ENCODE measurements at places on chromosomes 6 and 20.

- no peak for DNase-seq
Observed at GRCh38 chr20:43963872-43964791, 49.5 kb downstream of the TOX2 start.

DNA sequence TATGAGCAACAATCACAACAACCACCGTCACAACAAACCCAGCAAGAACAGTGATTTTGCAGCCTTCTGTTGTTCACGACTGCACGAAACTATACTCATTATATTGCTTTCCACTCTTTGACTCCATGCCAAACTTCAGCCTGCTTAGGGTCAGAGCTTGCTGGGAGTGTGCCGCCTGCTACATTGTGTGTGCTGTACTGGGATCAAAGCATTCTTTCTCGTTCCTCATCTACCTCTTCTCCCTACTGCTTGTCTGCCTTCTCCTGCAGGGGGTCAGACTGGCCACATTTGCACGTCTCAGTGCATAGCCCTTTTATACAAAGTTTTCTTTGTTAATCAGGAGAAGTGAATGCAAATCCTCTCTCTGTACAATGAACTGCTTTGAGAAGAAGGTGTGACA, 401.6 kb upstream of the CITED2 start:
- no peak for DNase-seq

DNA sequence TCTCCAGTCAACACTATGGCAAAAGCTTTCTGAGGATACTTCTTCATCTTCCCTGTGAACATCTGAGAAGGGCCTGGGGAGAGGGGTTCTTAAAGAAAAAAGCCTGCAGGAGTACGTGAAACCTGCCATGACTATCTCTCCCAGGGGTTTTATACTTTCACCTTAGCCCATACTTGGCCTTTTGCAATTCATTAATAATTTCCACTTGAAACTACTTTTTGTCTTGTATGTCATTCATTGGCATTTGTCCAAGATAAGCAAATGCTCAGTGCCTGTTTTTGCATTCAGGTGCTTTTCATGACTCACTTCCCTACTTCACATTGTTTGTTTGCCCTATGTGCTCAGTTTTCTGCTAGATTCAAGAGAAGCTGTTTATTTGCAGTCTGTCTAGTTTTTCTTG, 580.3 kb upstream of the GJE1 start:
- peak; percentile 95 for DNase-seq

GRCh38 chr20:4866429-4866828, 134.9 kb downstream of the SLC23A2 start:
- DNase-seq = no peak

DNA sequence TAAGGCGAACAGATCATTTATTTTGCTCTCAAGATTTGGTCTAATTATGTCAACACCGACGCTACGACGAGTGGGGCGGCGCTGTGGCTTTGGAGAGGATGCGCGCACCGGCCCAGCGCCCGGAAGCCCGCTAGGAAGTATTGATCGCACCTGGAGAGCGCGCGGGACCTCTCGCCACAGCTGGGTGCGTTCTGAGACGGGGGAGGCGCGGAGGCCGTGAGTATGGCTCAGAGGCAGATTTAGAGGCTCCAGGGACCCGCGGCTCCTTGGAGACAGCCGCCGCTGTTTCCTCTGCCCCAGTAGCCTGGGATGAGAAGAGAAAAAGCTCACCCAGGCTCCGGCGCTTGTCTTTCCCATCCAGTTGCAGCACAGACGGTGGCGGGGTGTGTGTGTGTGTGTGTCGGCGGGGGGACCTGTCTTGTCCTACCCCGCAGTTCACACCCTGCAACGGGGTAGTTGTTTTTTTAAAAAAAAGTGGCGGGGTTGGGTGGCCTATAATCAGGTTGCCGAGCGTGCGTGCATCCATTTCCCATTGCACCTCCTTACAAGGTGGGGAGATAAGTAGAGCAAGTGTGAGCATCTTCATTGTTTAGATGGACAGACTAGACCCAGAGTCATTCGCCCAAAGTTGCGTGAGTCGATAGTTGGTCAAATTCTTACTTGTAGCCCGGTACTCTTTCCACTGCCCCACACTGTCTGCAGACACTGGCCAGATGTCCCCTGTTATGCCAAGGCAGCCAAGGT, 11.2 kb downstream of the TFAP2D start:
- DNase-seq = peak; percentile 15

GRCh38 chr6:89066940-89067646, 13.5 kb upstream of the PNRC1 start:
- no peak for DNase-seq

DNA sequence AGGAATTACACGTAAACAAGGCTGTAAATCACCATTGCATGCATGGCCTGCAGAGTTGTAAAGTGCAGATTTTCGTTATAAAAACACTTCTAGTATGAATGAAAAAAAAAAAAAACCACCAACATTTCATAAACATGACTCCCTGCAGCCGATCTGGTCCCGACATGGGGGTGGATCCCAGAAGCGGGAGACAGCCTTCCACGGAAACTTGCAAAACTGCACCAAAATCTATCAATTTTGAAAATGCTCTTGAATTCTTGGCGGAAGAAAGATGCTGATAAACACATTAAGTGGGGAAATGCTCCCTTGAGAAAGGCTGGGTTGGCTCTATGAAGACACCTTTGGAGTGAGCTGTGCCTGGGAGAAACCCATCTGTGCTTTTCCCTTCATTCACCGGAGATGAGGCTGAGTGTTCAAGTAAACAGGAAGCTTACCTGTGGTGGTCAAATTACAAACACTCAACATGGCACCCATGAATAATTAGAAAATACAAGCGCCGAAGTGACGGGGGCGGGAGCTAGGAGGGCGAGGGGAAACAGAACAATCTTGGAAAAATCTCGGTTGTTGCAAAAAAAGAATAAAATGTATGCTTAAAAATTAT, 845 bp upstream of the ANKRD60 start:
- no peak for DNase-seq

DNA sequence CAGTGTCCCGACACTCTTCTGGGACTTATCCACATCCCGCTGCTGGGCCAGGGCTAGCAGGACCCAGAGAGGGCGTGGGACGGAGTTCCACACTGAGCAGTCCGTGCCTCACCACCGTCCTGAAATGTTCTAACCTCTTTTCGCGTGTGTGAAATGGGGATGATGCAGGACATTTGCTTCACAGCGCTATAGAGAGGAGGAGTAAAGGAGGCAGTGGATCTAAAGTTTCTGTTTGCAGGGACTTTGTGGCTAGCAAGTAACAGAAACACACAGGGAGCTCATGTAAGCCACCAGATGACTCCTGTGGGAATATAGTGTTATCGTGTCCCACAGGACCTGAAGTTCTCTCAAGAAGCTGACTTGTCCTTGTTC, 634 bp downstream of the ITPA start:
- DNase-seq = no peak

GRCh38 chr20:20138301-20139064, 86.2 kb downstream of the CFAP61 start:
- DNase-seq = no peak

DNA sequence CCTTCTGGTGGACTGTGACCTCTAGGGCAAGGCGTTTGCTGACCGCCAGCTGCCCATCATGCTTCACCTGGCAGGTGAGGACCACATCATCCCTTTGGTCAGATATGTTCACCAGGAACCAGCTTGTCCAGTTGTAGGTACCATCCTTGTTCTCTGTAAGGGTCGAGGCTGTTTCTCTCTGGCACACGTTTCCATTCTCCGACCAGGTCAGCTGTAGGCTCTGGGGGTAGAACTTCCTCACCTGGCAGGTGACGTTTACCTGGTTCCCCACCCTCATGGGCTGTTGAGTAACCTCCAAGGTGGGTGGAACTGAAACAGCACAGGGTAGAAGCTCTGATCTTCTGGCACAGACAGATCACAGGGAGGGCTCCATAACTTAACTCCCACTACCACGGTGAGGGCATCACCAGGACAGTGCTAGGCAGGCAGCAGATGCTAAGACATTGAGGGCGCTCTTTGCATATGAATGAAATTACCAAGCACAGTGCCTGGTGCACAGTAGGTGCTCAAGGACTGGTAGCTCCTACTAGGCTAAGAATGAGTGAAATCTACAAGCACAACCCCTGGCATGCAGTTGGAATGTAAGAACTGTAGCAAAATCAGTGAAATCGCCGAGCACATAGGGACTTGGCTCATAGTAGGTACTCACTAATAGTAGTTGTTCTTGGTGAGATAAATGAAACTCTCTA, 15.6 kb upstream of the SIRPB1 start:
- DNase-seq = no peak

DNA sequence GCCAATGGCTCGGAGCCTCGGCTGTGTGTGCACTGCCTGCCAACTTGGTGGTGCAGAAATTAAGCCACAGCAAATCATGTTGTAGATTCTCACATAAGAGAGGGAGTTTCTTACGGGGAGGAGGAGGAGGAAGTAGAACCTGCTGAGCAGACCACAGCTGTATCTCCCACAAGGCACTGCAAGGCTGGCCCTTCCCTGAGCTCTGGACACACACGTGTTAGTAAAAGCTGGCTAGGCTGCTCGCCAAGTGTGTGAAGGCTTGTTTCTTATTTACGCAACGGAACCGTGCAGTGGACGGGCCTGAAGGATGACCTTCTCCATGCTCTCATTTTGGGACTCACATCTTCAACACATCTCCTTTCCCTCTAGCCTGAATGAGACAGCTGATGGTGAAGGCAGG, 15.7 kb upstream of the QKI start:
- DNase-seq = no peak

GRCh38 chr6:39934131-39934757, at the start of gene MOCS1:
Gene MOCS1, minus strand, starts transcription at chr6:39934462. Its CDS starts 45 bp downstream, at chr6:39934417.
- DNase-seq = no peak

DNA sequence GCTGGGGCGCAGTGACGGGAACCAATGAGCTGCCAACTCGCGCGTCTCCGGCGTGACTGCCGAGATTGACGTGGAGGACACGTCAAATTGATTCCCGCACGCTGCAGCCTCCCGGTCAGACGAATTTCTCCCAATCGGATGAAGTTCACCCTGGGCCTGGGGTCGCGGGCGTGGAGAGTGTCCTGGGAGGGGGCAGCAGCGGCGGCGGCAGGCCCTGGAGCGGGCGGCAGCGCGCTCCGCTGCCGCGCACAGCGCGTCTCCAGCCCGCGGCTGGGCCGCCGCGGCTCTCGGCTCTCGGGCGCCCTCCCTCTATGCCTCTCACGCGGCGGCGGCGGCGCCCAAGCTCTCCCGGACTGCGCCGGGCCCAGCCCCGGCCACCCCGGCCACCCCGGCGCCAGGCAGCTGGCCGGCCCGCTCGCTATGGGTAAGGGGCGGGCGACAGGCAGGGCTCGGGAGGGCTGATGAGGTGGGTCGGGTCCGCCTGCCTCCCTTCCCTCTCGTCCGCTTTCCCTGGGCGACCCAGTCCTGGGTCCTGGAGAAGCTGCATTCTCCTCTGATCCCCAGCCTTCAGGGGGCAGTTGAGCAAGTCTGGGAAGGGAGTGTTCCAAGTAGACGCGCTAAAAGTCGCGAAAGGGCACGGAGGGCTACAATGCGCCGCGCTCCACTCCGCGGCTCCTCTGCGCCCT, at the start of gene PAX1:
TSS of gene PAX1 (plus strand) at position 90 of the 686 bp plus-strand sequence. CDS start at position 139, 49 bp downstream.
- no peak for DNase-seq

DNA sequence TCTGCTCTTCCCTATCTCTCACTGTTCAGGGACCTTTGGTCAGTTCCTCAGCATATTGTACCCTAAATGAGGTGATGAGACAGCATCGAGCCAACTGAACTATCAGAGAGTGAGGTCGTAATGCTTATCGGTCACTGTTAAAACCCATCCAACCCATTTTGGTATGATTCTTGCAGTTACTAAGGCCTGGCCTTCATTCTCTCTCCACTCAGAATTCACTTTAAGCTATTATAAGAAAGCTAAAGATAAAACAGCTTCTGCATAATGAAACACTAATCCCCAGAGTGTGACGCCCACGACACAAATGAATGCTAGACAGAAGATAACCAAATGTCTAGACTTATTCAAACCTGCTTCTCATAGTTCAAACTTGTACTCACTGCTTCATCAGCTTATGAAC, 175.8 kb downstream of the GMPR start:
- DNase-seq = no peak

DNA sequence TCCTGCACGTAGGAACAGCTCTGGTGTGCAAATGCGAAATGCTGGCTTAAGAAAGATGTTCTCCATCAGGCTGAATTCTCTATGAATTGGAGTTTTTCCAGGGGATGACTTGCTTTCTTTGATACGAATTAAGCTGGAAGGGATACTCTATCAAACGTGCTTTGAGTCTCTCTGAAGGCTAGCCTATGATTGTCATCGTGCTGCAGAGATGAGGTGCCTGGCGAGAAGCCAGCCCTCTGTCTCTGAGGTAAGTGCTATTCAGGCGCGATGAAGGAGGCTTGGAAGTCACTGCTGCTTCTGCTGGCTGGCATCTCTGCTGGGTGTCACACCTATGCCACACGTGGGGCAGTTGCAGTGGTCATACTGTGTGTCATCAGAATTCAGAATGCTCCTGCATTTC, 223.7 kb downstream of the TAF4 start:
- DNase-seq = no peak

DNA sequence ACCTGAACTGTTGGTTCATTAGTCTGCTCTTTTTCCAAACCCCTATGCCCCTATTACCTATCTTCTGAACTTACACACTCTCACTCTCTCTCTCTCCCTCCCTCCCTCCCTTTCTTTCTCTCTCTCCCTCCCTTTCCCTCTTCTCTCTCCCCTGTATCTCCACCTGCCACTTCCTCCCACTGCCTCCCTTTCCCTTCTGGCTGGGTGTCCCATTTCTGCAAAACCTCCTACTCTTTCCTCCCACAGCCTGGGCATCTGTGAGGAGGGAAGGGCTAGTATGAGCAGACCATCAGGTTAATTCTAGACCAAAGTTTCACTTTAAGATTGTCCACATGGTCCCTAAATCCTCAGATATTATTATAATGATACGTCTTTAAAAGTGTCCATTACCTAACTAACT, 95.1 kb downstream of the TMEM200A start:
- no peak for DNase-seq

GRCh38 chr6:125558907-125559306, 190.5 kb upstream of the HEY2 start:
- DNase-seq = peak; percentile 13

GRCh38 chr20:59019217-59019616, at the start of gene TUBB1:
Gene TUBB1, plus strand, starts transcription at chr20:59019429. Its CDS starts 94 bp downstream, at chr20:59019523.
- DNase-seq = no peak
